ENCODE measurements at places on chromosomes 7 and 10.

GRCh38 chr10:48279081-48279751 lies 4.7 kb upstream of the FRMPD2 start:
- DNase-seq, result no peak

DNA sequence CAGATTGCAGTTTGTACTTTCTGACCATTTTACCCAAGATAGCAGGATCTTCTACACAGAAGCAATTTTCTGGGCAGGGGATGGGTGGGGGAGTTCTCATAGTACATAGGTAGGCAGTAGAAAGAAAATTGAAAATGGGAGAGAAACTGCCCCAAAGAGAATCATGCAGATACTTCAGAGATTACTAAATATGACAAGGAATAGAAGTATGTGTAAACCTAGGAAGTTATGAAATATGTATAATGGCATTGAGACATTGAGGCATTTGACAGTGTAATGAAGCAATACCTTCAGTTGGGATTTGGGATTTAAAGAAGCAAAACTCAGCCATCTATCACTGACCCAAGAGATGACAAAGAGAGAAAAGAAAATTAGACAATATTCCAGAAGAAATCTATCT lies 233.0 kb downstream of the PTN start:
- DNase-seq, result no peak

- DNase-seq, result no peak
Observed at GRCh38 chr10:107275806-107276205, 111.3 kb upstream of the SORCS1 start.

DNA sequence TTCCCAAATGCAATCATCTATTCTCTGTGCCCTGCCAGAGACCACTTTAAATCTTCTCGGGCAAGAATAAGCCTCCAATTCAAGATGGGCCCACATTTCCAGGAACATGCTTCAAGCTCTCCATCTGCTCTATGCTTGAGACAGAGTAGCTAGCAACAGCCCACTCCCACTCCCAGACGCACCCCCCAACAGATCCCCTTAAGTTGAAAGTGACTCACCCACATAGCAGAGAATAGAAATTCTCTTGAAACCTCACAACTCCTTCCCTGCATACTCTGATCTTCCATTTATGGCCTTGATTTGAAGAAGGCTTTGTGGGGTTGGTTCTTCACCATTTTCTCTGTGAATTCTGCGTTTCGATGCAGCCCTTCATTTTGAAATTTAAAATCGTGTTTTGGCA lies 604.0 kb downstream of the INHBA start:
- no peak for DNase-seq

DNA sequence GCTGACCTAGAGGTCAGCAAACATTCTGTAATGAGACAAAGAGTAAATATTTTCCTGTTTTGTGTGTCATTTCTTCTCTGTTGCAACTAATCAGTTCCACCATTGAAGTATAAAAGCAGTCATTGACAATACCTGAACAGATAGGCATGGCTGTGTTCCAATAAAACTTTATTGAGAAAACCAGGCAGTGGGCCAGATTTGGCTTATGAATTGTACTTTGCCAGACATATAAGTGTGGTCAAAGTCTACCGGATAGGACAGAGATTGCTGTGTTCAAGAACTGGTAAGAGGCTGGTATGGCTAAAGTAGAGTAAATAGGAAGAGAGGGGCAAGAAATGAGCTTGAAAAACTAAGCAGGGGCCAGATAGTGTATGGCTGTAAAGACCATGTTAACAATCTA lies 38.3 kb upstream of the TAC1 start:
- no peak for DNase-seq

- no peak for DNase-seq
Observed at GRCh38 chr10:130065251-130065650, 45.4 kb downstream of the C10orf143 start.

DNA sequence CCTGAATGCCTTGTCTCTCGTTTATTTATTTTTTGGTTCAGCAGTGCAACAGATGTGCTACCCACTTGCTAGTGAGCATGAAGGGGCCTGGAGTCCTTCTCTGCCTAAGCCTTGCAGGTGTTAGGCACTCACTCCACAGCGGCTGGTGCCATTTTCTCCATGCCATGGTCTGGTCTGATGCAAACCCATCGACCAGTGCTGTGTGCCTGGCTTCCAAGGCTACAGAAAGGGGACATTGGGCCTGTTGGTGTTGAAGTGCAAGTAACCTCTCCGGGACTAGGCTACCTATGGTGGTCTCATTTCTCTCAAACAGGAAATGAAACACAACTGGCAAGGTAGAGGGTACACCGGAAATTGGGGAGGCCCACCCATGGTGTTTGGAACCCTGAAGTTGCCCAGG lies 198.1 kb downstream of the ADARB2 start:
- DNase-seq, result no peak

DNA sequence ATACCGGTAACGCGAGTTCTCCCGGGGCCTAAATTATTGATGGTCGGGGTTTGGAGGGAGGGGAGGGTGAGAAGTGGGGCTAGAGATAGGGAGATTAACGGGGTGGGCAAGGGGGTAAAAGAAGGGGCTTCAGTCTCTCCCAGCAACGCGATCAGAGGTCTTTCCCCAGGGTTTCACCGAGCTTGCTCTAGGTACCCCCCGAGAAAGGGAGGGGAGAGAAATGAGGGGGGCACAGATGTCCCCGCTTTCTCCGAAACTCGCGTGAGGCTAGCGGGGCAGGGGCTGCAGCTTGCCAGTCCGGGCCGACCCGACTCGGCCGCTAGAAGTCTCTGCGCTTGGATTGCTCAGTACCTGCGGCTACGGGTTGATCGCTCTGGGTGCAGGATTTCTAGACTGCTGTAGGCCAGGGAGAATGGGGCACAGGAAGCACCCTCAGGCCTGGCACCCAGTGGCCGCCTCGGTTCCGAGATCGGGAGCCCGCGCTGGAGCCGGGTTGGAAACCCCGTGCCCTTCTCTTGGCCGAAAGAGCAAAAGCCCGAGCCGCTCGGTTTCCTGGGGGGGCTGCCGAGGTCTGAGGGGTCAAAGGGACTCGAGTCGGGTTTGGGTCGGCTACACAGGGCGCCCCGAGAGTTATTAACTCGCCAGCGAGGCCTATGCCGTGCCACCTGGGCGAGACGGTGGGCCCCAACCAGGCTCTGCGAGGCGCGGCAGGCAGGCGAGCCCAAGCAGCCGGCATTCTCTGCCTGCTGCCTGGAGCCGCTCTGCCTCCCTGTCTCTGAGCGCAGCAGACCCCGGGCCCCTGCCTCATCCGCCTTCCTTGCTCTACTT lies 3.1 kb downstream of the PAX2 start:
- DNase-seq, result no peak

GRCh38 chr10:66837335-66837734 lies 88.5 kb upstream of the LRRTM3 start:
- no peak for DNase-seq

GRCh38 chr10:95728526-95728925 lies 27.4 kb upstream of the ENTPD1 start:
- no peak for DNase-seq

- no peak for DNase-seq
Observed at GRCh38 chr10:18418541-18419215, 232.7 kb downstream of the NSUN6 start.

GRCh38 chr10:5014936-5015335 lies 11.3 kb upstream of the AKR1C2 start:
- no peak for DNase-seq

DNA sequence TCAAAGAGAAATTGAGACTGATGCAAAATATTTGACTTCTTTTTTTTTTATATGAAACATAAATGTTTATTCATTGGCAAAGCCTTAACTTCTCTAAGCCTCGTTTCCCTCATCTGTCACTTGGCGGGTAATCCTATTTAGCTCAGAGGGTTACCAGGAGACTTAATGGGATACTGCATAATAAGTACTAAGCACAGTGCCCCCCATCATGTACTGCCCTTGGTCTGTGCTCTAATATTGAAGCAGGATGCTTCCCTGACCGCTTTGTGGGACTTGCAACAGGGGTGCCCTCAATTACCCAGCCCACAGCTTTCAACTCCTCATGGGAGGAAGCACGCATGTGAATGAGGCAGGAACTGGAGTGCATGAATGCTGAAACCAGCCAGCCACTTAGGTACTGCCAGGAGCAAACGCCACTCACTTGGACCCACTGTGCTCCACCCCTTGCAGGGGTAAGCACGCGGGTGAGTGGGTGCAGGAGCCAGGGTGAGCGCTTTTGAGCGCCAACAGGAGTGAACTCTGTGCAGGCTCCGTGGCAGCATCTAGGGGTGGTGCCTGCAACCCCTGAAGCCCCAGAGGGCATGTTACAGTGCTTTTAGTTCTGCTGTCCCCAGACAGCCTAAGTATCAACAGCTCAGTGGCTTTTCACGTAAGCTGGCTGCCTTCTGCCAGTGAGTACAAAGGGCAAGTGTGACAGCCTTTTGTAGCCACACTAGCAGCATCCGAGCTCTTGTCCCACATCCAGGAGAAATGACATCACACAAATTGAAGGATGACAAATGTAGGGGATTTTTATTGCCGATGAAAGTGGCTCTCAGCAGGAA lies 209.8 kb upstream of the C7orf33 start:
- no peak for DNase-seq

DNA sequence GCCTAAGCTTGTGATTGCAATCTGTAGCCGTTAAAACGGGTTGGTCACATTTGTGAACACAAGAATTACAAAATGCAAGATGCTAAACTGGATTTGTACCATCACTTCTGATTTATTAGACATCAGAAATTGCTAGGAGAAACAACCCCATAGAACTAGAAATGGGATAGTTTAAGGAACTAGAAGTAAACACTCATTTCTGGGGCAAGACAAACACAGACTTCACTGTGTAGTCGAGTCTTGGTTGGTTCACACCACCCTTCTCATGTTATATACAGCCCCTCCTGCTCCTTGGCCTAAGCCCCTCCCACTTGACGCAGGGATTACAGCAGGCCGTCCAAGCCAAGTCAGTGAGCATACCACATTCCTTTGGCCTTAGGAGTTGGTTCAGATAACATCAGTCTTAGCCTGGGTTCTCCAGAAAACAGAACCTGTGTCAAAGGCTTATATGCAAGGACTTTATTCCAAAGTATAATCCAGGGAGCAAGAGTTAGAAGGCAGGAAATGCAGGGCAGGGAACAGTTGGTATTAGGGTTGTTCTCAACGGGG lies 2.0 kb upstream of the NRAP start:
- no peak for DNase-seq

- DNase-seq, result no peak
Observed at GRCh38 chr7:39501358-39501757, 64.8 kb upstream of the YAE1 start.

DNA sequence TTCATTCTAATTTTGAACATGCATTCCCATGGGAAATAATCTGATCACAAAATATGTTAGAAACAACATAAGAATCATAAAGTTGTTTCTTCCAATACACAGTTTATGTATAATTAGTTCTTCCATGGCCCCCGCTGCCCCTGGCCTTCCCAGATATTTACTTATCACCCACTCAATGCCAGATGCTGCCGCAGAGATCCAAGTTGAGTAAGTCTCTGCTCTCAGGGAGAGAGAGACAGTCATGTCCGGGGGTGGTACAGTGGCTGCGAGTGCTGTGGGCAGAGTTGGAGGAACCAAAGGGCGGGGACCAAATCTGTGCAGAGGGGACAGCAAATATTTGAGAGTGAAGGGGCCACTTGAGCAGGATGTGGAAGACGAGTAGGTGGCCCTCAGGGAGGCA lies 37.1 kb downstream of the COL26A1 start:
- no peak for DNase-seq

DNA sequence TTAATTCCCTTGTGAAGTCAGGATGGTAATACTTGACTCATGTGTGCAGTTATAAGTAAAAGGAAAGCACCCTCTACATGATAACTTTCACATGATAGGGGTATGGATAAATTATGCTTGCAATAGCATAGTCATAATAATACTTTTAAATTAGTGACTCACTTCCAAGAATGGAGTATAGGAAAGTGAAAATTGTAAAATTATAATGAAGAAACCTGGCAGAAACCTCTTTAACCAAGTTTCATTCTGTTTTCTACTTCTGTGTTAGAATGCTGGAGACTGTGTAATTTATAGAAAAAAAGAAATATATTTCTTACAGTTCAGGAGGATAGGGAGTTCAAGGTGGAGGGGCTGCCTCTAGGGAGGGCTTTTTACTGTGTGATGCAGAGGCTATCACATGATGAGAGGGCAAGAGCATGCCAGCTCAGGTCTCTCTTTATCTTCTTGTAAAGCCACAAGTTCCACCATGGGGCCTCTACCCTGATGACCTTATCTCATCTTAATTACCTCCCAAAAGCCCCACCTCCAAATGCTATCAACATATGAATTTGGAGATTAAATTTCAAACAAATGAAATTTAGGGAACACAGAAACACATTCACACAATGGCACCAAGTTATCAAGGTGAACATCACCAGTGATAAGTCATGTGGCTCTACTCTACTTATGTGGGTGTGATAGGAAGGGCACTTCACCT lies 43.2 kb downstream of the HDAC9 start:
- DNase-seq, result no peak

GRCh38 chr7:130896898-130897514 lies 163.0 kb upstream of the KLF14 start:
- peak; percentile 70 for DNase-seq

DNA sequence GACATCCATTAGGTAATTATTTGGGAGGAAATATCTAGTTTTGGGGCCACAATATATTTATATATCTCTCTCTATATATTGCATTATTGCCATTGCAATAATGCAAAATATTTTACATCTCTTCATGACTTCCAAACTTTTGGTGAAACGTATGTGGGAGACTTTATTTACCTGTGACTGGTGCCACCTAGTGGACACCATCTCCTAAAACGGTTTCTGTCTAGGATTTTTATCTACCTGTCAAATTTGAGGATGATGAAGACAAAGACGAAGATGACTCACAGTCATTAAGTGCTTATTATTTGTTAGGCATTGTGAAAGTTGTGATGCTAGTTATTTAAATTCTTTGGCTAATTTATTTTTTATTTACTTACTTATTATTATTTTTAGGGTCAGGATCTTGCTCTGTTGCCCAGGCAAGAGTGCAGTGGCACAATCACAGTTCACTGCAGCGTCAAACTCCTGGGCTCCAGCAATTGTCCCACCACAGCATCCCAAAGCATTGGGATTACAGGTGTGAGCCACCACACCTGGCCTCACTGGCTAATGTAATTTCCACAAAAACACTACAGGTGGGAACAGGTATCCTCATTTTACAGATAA lies 18.7 kb upstream of the CBLL1 start:
- peak; percentile 34 for DNase-seq

DNA sequence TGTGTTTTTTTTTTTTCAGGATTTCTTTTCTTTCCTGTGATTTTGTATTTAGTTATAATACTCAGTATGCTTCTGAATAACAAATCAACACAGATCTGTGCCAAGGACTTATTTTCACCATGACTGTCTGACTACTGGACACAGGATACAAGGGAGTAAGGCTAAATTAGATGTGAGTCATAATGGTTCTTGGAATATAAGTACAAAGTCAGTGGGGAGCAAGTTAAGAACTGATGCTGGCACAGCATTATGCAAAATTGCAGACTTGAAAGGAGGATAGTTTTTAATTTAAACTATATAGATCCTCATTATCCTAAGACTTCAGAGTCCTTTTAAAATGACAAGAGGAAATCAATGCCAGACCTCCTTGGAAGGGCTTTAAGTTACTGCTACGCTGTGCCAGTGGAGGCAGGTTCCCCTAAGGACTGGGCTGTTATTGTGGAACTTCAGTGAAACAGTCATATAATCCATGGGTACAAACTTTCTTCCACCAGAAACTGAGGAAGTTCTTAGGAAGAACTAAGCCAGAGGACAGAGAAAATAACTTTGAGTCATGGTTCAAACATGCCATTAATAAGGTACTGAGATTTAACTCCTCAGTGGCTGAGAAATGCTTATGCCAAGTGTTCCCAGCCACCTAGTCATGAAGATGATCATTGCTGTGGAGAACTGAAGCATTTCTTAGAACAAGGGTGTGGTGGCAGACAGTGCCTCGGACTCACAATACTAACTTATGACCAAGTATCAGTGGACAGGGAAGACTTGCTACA lies 531.2 kb downstream of the HTR7 start:
- DNase-seq, result no peak

- DNase-seq, result no peak
Observed at GRCh38 chr10:74637685-74638084, 188.7 kb upstream of the KAT6B start.

Data from endothelial cell (in vitro differentiated cells).